ENCODE measurements at places on chromosomes 3 and 15.

GRCh38 chr3:119937229-119937628, 155.3 kb downstream of the NR1I2 start:
- no peak for DNase-seq

GRCh38 chr3:174362556-174362955, 496.6 kb upstream of the NAALADL2 start:
- no peak for DNase-seq

- no peak for DNase-seq
Measured at GRCh38 chr3:43126536-43126935, 20.7 kb upstream of the POMGNT2 start.

GRCh38 chr3:71721651-71722157, 3.5 kb downstream of the EIF4E3 start:
- DNase-seq = no peak

- DNase-seq = no peak
Measured at GRCh38 chr3:43693594-43693993, 2.9 kb downstream of the ABHD5 start.

- no peak for DNase-seq
Measured at GRCh38 chr3:16900779-16901440, 16.2 kb downstream of the PLCL2 start.

DNA sequence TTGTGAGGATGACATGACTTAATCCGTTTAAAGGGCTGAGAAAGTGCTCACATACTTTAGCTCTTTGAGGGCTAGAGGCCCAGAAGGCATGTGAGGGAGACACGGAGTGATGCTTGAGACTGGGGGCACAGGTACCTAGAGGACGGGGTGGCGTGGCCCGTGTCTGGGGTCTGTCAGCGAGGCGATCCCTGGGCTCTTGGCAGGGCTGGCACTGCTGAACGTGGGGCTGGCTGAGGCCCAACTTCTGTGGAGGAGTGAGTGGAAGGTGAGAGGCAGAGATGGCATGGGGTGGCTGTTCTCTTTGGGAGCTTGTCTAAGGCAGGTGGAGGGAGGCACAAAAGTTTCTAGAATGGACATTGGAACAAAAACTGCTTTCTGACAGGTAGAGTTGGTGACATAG, 9.5 kb downstream of the SEMA4B start:
- DNase-seq = no peak

DNA sequence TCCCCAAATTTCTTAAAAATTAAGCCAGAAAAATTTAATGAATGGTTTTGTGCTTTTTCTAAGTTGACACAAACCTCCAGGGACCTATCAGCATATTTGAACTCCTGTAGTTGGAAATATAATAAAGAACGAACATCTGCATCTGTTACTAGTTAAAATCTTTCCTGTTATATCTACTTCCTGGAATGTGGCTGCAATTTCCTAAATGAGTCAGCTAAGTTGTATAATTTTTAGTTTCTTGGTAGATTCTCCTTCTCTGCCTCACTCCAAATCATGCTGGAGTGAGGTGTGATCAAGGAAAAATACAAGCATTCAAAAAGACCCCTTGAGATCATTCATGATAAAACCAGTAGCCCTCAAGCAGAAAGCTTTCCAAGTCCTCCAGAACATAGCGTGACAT, 106.2 kb upstream of the MCTP2 start:
- no peak for DNase-seq

DNA sequence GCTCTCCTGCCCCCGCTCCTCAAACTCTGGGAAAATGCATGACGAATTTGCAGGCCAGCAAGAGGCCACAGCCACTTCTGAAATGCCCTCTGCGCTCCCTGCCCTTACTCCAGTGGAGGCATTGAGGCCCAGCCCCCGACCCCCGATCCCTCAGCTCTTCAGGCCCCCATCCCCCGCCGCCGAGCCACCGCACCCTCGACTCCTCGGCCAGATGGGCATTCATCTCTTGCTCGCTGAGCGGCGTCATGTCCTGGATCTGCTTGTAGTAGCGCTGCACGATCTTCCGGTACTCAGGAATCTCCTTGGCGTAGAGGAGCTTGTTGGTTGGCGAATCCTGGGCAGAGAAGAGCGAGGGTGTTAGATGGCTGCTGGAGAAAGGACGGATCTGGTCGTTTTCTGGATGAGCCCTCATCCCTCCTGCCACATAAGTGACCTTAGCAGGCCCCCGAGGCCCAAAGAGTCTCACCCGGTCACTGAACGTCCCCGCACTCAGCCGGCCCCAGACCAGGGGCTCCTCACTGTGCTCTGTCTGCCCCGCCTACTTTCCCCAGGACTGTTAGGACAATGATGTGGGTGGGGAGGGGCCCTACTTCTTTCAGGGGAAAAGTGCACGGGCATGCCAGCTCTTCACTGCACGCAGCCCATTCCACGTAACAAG, 14.0 kb downstream of the H1-8 start:
- DNase-seq = no peak

DNA sequence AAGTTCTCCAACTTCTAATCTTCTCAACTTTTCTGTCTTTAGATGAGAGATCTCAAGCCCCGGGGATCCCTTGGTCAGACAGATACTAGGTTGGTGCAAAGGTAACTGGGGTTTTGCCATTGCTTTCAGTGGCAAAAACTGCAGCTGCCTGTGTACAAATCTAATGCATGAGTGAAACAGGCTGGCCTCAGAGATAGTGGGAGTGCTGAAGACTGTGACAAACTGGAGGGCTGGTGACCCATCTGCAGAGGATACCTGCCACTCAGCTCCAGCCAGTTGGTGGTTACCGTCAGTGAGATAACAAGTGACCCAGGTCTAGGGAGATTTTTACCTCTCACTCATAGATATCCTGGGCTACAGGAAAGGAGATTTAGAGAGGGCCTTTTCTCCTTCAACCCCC, 85.7 kb downstream of the RYR3 start:
- DNase-seq = no peak

GRCh38 chr15:22915866-22916515, 64.2 kb downstream of the CYFIP1 start:
- DNase-seq = no peak

- DNase-seq = no peak
Measured at GRCh38 chr3:120780977-120781376, 38.4 kb downstream of the GTF2E1 start.

DNA sequence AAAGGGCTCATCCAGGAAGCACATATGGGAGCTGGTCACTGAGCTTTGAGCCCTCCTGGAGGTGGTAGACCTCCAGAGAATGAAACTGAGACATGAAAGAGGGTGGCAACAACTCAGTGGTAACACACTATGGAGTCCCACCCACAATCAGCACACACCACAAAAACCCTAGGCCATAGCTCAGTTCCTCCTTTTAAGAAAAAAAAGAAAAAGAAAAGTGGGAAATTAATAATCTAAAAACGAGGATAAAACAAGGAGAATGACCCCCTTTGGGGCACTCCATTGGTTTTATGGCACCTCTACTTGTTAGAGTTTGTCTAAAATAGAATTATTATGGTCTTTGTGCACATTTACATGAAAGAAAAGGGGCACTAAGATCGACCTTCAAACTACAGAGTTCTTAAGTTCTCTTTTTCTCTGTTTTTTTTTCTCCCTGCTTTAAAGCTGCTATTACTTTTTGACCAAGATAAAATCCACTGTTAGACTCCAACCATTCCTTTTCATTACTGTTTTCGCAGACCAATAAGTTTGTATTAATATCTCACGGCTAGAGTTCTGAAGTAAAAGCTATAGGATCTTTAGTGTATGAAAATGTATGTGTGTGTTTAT, 40.2 kb upstream of the ZBTB20 start:
- DNase-seq = no peak

DNA sequence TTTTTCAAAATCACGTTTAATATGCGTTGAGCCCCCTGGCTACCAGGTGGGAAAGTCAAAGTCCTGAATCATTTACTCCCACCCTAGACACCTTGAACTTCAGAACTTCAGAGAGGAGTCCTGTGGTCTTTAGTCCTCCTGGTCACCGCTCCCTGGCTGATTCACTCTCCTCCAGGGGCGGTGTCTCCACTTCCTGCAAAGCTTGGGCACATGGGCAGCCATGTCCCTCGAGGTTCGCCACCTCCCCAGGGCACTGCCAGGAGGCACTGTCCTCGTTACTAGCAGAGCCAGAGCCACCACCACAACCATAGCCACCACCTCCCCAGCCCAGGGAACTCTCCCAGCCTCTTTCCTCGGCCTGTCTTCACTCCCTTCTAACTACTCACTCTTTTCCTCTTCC, 31.0 kb downstream of the LOXL1 start:
- DNase-seq = no peak

GRCh38 chr3:132448216-132448961, 31.1 kb downstream of the DNAJC13 start:
- no peak for DNase-seq

GRCh38 chr15:86384186-86384585, 304.5 kb downstream of the AGBL1 start:
- DNase-seq = no peak

DNA sequence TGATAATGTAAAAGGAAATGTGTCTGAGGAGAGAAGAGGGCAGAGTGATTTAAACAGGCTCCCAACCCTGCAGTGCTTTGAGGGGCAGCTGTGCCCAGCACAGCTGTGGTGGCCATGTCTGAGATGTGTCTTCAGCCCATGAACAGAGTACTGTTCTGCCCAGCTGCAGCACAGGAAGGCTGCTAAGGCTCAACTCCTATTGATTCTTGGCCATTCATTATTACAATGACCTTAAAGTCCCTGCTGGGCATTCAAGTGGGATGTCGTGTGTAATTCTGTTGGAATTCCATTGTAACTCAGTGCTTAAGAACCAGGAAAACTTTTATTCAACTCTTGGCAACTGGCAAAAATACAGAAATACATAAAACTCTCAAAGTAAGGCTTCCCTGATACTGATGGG, 229.3 kb downstream of the MCTP2 start:
- DNase-seq = no peak

DNA sequence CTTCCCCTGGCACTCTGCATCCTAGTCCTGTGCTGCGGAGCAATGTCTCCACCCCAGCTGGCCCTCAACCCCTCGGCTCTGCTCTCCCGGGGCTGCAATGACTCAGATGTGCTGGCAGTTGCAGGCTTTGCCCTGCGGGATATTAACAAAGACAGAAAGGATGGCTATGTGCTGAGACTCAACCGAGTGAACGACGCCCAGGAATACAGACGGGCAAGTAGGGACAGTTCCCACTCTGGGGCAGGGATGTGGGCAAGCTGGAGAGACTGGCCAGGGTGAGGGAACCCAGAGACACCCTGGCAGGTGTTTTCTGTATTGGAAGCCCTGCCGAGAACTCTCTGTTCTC, 247 bp downstream of the FETUB start:
- DNase-seq = no peak

DNA sequence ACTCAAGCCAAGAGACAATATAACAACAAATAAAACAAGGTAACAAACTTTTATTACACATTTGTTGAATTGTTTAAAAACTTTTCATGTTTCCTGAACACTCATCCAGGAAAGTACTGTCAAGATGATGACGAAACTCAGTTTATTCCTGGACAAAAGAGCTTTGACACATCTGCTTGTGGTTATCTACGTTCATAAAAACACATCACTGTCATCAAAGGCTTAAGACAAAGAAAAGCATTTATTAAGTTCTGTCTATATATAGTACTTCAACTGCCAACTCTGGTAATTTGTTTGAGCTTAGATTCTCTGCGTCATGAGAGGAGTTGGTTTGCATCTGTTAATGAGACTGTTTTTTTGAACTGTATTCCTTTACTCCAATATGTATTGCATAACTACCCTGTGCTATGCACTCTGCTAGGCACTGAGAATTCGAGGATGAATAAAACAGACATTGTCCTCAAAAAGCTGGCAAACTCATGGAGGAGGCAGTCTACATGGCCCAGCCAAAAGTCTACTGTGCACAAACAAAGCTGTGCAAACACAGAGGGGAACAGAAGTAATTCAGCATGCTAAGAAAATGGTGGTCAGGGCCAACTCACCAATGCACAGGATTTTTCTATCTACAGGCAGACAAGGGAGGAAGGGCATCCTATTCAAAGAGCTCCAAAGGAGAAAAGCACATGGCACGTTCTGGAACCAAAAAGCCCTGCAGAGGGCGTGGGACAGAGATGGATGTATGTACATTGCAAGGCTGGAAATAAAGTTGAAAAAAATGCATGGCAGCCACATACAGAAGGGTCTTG, 21.5 kb downstream of the PLD1 start:
- no peak for DNase-seq

- no peak for DNase-seq
Measured at GRCh38 chr3:100053951-100054620, 60.2 kb downstream of the FILIP1L start.

DNA sequence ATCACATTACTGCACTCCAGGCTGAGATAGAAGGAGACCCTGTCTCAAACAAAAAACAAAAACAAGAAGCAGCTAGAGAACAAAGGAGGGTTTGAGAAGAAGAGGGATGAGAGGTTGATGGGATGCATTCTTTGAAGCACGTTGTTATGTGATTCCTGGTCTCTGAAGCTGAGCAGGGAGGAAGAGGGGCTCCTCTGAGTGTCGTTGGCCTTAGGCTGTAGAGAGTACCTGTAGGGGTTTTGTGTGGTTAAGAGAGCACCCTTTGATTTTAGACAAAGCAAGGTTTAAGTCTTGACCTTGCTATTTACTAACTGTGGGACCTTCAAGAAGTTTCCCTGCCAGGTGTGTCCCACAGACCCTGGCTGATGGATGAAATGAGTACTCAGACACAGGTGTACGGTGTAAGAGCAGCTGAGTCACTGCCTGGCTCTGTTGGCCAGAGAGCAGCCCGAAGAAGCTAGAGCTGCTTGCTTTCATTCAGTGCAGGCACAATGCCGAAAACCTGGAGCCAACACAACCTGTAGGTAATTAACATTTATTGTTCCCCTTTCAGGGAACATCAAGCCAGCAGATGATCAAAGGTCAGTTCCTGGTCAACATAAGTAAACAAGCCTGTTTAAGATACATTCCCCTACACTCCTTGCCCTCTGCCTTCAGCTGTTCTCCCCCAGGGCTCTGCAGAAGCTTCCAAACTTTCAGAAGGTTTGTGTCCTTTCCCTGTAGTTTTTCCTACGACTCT, 67.2 kb downstream of the LRRK1 start:
- no peak for DNase-seq

- DNase-seq = peak; percentile 36
Measured at GRCh38 chr3:104206925-104207324, 1159.8 kb upstream of the ALCAM start.

DNA sequence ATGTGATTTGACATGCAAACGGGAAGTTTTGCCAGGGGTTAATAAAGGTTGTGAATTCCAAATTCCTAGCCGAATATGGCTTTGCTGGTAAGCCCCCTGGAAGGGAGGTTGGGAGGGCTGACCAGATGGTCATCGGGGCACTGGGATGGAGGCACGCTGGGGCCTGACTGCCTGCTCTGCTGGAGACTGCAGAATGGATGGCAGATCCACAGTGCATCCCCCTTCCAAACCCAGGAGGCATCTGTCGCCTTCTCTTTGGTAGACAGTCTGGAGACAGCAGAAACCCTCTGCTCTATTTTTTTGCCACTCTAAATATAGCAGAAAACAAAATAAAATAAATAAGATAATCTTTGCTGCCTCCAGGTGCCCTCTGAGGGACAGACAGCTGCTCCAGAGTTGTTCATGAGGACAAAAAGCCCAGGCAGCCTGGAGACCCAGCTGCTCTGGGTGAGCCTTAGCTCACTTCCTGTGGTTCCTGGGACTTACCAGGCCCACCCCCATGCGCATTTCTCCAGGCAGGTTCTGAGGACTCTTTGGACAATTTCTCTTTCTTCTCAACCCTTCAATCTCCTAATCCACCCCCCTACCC, 6.1 kb upstream of the SPTBN5 start:
- DNase-seq = no peak

Measured in NCI-H510A (cell line).